ENCODE measurements at places on chromosomes 5 and 9.
A peak's percentile ranks its signal among the peaks of the same experiment; 100 is the strongest.

DNA sequence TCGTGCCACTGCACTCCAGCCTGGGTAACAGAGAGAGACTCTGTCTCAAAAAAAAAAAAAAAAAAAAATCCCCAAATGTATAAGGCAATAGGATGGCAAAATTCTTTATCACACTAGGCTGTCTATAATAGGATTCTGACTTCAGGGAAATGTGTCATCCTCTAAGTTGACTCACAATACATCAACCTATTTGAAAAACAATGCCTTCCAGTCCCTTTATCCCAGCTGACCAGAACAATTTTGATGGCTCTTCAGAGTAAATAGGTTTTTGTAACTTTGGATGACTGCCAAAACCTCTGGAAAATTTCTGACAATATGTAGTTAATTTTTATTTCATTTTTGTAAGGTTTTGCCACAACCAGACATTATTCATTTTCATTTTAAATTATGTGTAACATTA, 184.1 kb downstream of the CCDC192 start:
- no peak for DNase-seq

GRCh38 chr5:4189317-4189716, 593.7 kb downstream of the IRX1 start:
- peak; percentile 13 for DNase-seq

DNA sequence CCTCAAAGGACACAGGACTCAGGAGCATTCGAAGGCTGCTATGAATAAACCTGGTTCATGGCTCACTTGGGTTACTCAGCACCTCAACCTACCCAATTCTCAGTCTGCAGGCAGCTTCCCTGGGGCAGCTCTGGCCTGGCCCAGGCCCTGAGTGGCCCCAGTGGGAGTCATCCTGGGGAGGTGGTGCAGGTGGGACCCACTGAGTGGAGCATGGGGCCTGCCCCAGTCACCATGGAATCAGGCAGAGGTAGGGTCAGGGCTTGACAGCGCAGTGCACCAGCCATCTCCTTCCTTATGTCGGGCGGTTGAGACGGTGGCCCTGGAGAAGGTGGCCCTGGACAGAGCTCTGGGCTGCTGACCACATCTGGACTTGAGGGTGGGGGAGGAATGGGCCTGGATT, 19.2 kb downstream of the PLEKHG4B start:
- DNase-seq: no peak

GRCh38 chr9:79395228-79395627, 176.5 kb upstream of the TLE4 start:
- DNase-seq: no peak

GRCh38 chr5:141742866-141743851, 61.1 kb upstream of the ARAP3 start:
- peak; percentile 52 for DNase-seq

DNA sequence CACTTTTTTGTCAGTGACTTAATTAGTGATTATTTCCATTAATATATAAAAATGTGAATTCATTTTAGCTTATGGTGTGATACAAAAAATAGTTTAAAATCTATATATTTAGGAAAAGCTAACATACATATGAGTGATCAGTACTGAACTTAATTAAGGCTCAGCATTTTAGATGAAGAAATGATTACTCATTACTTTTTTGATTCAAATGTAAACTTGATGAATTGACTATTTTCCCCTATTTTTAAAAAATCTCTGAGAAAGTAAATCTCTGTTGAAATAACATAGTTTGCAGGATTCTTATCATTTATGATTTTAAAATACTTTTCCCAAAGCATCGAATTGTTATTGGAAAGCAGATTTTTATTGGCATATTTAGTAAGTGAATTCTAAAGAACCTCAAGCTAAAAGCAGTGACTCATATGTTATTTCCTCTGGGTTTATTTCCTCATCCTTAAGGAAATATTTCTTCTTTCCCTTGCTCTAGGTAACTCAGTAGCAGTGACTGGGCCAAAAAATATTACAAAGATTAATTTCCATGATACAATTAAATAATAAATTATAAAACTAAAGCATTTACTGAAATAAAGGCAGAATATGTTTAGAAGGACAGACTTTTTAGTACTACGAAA, 290.6 kb downstream of the FER start:
- no peak for DNase-seq

DNA sequence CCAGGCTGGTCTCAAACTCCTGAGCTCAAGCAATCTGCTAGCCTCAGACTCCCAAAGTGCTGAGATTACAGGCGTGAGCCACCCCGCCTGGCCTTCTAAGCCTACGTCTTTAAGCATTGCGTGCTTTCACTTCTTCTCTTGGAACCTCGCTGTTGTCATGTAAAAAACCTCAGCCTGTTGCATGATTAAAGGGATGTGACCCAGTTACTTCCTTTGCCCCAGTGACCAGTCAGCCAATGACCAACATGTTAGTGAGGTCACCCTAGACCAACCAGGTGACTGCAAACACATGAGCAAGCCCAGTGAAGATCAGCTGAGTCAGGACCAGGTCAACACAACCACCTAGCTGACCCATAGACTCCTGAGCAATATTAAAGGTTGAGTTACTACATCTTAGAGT, 10.5 kb downstream of the KIF4B start:
- no peak for DNase-seq
